ENCODE measurements at places on chromosomes 3 and 15. TPM values are rescaled to one million over a fixed set of nuclear protein-coding genes. Genes with fewer than 3 reads are reported as not detected.

BHLHE40 gene
- total RNA-seq: 31.1 TPM

MITF gene
- total RNA-seq: 51.4 TPM

LMCD1 gene
- total RNA-seq: 63.7 TPM

GRCh38 chr3:47464588-47464987, 11.2 kb downstream of the SCAP start:
- DNase-seq: no peak

- no peak for DNase-seq
These were observed 26.1 kb upstream of the MFSD1 start for GRCh38 chr3:158775426-158776410.

GRCh38 chr15:84797212-84797611, 19.9 kb upstream of the ALPK3 start:
- DNase-seq: no peak
